MG63 (cell line): ENCODE measurements at places on chromosomes 13 and 19.

GRCh38 chr19:5974721-5975387, 3.1 kb downstream of the RANBP3 start:
- no peak for DNase-seq

DNA sequence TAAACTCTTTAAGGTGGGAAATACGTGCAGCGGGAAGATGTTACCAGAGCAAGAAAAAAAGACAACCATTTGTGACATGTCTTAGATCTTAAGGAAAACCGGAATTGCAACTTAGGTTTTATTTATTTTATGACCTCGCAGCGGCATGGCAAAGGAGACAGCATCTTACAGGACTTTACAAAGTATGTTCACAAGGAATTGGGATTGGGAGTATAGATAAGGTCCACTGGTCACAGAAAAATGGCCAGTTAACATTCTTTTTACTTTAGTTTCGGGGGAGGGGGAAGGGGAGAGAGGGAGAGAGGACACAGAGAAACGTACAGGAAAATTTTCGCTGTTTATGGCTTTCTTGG, 104.5 kb upstream of the DIAPH3 start:
- no peak for DNase-seq

GRCh38 chr13:25927932-25928331, 123.9 kb downstream of the SHISA2 start:
- no peak for DNase-seq

GRCh38 chr19:29761575-29762232, 46.6 kb upstream of the C19orf12 start:
- no peak for DNase-seq

- DNase-seq: no peak
These were observed 4.4 kb upstream of the TMEM272 start for GRCh38 chr13:51849145-51850101.

DNA sequence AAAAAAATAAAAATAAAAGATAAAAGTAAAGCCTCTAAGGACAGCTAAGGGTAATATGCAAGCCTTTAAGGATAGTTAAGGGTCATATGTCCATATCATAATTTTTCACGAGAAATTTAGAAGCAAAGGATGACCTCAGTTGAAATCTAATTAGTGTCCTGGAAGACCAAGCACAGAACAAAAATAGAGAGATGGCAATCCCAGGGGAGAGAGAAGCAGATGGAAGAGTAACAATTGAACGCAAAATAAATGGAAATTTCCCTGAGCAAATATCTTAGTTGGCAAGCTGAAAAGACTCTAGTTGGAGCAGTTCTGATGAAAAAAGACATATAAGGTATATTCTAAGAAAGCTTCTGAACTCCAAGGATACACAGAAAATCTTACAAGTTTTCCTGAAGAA, 275.4 kb downstream of the NALCN start:
- DNase-seq: no peak

DNA sequence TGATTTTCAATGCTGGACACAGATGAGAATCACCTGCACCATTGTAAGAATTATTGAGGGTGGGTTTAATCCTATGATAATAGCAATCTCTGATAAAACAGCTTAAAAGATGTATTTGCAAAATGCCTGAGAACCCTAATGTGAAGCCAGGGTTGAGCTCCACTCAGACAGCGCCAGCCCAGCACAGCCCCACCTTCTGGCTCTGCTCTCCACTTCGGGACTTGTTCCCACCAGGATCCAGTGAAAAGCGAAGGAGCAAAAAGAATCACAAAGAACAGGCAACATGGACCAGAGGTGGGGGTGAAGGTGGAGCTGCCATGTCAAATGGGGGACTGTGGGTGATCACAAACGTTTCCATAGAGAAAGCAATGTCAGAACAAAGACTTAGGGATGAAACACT, 18.6 kb upstream of the ZNF816 start:
- DNase-seq: no peak

DNA sequence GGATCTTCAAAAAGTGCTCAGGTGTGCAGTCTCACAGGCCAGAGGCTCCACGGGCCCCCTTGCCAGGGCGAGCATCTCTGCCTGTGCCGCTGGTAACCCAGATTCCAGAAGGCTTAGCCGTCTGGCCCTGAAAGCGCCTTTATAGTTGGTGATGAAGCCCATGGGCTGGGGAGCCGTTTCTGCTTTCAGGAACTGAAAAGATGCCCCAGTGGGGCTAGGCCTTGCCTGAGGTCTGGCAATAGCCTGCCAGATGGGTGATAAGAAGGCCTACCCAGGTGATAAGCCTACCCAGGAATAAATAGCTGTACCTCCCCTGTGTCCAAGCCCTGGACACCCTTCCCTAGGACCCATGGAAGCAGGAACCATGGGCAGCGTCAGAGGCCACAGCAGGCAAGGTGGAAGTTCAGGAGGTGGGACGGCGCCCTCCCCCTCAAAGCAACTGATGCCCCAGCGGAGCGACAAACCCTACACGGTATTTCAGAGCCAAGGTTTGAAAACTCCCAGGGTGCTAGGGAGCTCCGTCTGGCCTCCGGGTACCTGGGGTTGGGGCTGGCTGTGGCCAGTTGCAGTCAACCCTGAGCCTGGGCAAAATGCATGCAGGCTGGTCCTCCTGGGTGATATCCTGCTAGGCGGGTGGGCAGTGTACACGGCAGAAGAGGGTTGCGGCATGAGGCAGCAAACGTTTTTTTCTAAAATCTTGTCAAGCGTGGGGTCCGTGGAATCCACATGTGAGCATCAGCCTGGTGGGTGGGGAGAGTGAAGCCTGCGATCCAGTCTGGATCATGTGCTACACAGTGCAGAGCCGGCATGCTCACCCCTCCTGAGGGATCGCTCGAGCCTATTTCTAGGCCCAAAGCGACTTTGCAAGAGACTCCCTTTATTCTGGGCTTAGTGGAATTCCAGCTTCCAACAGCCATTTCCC, 45.3 kb downstream of the ACTN4 start:
- DNase-seq: no peak

DNA sequence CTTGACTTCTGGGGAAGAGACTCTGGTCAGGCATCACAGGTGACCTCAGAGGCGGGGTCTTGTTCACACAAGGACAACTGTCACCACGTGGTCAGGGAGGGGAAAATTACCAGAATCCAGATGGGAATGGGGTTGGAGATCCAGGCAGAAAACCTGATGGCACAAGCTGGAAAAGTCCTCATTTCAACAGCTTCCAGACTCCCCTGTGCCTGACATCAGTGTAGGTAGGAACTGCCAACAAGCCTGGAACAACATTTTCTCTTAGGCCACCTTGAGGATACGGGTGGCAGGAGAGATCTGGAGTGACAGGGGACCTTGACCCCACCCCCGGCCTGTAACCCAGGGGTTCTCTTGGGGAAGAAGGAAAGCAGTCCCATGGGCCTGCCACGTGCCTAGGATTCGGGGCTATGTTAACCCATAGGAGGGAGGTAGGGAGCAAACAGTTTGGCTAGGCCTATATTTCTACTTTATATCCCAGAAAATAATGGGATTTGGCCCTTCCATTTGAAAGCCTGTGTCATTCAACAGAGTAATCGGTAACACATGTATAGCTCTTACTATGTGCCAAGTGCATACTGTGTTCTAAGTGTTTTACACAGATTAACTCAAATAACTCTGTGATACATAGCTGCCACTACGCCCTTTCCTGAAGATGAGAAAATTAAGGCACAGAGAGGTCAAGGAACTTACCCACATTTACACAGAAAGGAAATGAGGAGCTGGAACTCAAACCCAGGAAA, 44.9 kb upstream of the C13orf42 start:
- DNase-seq: no peak

GRCh38 chr13:98781045-98781444, 28.6 kb upstream of the SLC15A1 start:
- DNase-seq: no peak

DNA sequence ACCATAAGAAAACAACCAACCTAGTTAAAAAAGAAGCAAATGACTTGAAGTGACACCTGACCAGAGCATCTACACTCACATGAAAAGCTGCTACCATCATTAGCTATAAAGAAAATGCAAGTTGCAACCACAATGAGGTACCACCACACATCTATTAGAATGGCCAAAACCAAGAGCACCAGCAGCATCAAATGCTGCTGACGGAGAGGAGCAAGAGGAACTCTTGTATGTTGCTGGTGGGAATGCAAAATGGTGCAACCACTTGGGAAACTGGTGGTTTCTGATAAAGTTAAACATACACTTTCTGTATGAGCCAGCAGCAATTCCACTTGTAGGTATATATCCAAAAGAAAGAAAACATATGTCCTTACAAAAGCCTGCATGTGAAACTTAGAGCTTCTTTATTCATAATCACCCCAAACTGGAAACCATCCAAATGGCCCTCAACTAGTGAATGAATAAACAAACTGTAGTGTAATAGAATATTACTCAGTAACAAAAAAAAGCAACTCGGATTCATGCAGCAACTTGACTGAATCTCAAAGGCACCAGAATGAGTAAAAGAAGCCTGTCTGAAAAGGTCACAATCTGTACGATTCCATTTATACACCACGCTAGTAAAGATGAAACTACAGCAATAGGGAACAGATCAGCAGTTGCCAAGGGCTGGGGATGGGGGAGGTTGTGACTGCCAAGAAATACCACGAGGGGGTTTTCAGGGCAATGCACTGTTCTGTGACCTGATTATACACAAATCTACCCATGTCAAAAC, 60.9 kb upstream of the RANBP3 start:
- no peak for DNase-seq

GRCh38 chr19:35784503-35785338, 9.4 kb downstream of the ARHGAP33 start:
- DNase-seq: no peak

GRCh38 chr13:32949820-32950219, 66.4 kb upstream of the KL start:
- no peak for DNase-seq

DNA sequence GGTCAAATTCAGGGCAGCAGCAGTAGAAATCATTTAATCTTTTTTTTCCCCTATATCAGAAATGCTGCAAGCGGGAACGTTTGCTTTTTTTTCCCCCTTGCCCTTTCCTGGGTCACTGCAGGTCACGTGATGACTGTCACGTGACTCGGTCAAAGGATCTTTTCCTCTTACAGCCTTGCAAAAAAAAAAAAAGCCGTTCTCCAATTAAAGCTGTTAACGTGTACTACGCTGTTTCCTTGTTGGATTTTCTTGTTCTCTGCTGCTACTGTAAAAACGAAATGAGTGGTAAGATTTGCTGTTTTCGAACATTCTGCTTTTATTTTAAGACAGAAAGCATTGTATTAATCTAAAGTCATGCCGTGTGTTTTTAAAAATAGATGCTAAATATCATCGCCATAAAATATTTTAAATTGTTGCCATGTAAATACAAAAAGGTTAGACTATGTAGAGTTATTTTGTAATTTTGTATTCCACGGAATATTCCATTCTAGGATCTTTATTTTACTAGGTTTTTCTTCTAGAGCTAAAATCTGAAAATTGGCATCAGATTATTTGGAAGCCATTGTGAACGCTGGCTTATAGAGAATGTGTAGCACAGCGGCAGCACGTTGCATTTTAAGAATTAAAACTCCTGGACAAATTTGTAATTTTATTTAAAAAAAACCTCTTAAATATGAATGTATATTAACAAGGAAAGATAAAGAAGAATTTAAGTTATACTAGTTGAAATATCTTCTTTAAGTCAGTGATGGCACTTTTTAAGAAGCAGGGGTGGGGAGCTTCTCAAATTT, 109.8 kb upstream of the MLNR start:
- DNase-seq: peak; percentile 79
